Natural killer cell treated with Interleukin-12 subunit alpha and Interleukin-12 subunit beta and Interleukin-15 and Interleukin-18, amount 100 ng/mL, for 72 hours (primary cell): ENCODE measurements at places on chromosomes 5 and 9. TPM values are rescaled to one million over a fixed set of nuclear protein-coding genes. Genes with fewer than 3 reads are reported as not detected.

SLC45A2 gene
- 0.56 TPM for total RNA-seq

GRIA1 gene
- total RNA-seq, result not detected

PKD2L2 gene
- not detected for total RNA-seq

FANCG gene
- 185 TPM for total RNA-seq

PCDHB12 gene
- total RNA-seq, result not detected

NACC2 gene
- total RNA-seq, result 21.1 TPM

TMEM174 gene
- not detected for total RNA-seq

DMRT2 gene
- not detected for total RNA-seq

TBC1D2 gene
- total RNA-seq, result 3.9 TPM

ANKRD34B gene
- not detected for total RNA-seq

ADGRD2 gene
- total RNA-seq, result not detected

C5orf24 gene
- 34.5 TPM for total RNA-seq

OLFML2A gene
- not detected for total RNA-seq

OCLN gene
- total RNA-seq, result 0.48 TPM
